NCI-H187 (cell line): ENCODE measurements at places on chromosomes 4 and X.

- DNase-seq, result no peak
Measured at GRCh38 chr4:3376266-3376665, 65.5 kb upstream of the HGFAC start.

GRCh38 chrX:151359931-151360871 is 36.8 kb upstream of the VMA21 start:
- DNase-seq, result no peak

GRCh38 chrX:41105005-41105404 is 19.8 kb downstream of the USP9X start:
- no peak for DNase-seq

DNA sequence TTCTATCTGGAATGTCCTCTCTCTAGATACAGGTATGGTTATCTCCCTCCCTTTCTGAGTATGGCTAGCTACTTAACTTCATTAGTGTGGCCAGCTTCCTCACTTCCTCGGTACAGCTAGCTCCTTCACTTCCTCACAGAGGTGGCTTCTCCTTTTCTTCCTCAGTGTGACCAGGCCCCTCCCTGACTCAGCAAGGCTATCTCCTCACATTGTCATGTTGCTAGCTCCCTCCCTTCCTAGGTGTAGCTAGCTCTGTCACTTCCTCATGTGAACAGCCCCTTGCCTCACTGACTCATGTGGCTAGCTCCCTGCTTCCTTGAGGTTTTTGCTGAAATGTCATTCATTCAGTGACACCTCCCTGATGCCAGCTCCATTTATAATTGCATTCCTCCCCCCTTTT is 67.3 kb upstream of the DDIT4L start:
- DNase-seq, result no peak

DNA sequence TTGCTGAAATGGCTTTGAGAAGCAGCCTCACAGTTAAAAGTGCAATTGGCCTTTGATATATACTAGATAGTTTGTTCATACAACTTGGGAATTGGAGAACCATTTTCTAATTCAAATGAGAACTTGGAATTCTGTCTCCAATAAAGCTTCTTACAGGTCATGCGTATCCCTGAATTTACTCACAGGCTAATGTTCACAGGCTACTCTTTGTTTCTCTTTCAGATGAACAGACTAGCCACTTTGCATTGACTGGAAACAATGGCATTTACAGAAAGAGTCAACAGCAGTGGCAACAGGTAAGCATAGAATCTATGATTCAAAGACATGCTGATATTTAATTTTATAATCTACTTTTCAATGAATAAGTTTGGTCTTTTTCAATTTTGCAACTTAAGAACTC is 13.5 kb downstream of the AFF1 start:
- DNase-seq, result peak; percentile 41

- no peak for DNase-seq
Measured at GRCh38 chrX:41009850-41010846, 75.1 kb upstream of the USP9X start.

GRCh38 chr4:23463071-23463470 is 426.8 kb downstream of the PPARGC1A start:
- no peak for DNase-seq

DNA sequence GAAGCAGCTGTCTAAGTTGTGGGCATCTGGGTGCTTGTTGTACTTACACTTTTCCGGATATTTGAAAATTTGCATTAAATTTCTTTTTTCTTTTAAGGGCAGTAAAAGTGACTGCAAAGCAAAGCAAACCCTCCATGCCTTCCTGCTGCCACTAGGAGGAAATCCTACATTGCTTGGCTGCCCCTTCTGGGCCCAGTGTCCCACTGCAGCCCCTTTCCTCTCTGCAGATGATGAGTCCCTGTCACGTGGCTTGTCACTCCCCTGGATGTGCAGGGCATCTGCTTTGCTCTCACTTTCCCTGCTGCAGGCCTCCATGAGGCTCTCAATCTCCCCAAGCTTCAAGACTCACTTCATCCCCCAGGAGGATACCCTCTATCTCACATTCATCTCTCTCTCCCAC is 12.7 kb downstream of the TSR2 start:
- DNase-seq, result no peak

- DNase-seq, result no peak
Measured at GRCh38 chr4:30456716-30457115, 263.5 kb upstream of the PCDH7 start.

GRCh38 chr4:57091657-57092162 is 18.5 kb downstream of the IGFBP7 start:
- no peak for DNase-seq

- DNase-seq, result no peak
Measured at GRCh38 chr4:70110917-70111316, 43.1 kb upstream of the PRR27 start.

DNA sequence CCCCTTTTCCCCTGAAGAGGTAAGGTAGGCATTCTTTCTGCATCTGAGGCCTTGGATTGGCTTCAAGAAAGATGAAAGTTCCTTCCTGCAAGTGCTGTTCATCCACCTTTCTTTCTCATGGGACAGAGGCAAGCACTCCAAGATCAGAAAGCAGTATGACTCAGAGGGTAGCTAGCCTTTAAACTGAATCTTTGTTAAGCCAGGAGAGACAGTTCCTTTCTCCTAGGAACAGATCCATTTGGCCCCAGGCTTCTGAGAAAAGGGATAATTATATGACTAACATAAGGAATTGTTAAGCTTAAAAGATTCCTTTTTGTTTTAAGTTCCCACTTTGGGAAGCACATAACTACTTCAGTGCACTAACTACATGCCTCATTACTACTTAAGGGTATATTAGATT is 192.0 kb downstream of the PPP3CA start:
- no peak for DNase-seq

DNA sequence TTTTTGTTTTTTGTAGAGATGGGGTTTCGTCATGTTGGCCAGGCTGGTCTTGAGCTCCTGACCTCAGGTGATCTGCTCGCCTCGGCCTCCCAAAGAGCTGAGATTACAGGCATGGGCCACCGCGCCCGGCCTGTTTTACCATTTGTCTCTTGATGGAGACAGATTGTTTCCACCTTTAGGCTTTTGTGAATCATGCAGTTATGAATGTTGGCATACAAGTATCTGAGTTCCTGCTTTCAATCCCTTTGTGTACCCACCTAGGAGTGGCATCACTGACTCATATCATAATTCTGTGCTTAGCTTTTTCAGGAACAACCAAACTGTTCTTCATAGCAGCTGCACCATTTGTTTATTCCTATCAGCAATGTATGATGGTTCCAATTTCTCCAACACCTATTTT is 20.2 kb upstream of the MGST2 start:
- DNase-seq, result no peak

- DNase-seq, result no peak
Measured at GRCh38 chr4:1509366-1509765, 103.1 kb upstream of the NKX1-1 start.

DNA sequence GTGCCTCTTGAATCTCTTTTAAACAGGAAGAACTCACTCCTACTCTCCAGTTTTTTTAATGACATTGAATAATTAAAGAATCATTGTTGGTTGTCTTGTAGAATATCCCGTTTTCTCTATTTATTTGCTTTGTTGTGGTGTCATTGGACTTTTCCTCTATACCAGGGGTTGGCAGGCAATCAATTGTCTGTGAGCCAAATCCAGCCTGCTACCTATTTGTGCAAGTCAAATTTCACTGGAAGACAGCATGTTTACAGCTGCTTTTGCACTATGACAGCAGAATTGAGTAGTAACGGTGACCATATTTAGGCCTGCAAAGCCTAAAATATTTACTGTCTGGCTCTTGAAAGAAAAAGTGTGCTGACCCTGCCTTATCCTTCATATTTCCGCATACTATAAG is 34.8 kb downstream of the POLA1 start:
- no peak for DNase-seq

GRCh38 chrX:38279188-38279587 is 48.1 kb downstream of the RPGR start:
- no peak for DNase-seq

GRCh38 chrX:143945171-143945570 is 61.3 kb downstream of the UBE2NL start:
- DNase-seq, result no peak

DNA sequence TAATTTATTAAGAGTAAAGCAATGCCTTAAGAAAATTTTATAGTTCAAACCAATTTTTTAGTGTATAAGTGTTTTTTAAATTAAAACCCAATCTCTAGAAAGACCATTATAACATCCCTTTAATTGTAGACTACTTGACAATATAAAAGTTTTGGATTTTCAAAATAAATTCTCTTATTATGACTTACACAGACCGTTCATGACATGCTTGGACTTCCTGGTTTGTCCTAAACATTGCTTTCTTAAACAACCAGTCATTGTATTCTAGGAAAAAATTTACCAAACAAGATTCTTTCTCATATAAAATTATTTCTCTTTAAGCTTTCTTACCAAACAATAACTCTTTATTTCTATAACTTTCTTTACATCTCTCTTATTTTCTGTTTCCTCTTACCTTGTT is 49.0 kb upstream of the CXorf51A start:
- no peak for DNase-seq

- DNase-seq, result no peak
Measured at GRCh38 chr4:6939761-6940743, 30.4 kb downstream of the TBC1D14 start.

DNA sequence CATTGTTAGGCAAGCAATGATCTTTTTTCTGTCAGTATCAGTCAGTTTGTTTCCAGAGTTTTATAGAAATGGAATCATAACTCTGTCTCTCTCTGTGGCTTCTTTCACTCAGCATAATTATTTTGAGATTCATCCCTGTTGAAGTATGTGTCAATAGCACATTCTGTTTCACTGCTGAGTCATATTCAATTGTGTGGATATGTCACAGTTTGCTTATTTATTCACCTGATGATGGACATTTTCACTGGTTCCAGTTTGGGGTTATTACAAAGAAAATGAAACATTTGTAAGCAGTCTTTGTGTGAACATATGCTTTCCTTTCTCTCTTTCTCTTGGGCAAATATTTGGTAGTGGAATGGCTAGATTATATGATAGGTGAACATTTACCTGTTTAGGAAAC is 10.2 kb upstream of the ZNF718 start:
- no peak for DNase-seq

GRCh38 chr4:184649026-184649970 is at the start of the genes CASP3 and PRIMPOL:
TSS of gene CASP3 (minus strand) at chr4:184649447. CDS start at chr4:184638453, 10,994 bp downstream.
TSS of gene PRIMPOL (plus strand) at chr4:184649738. CDS start at chr4:184657141, 7,403 bp downstream.
- DNase-seq, result peak; percentile 82

- no peak for DNase-seq
Measured at GRCh38 chr4:74473155-74473811, 28.3 kb downstream of the AREG start.

DNA sequence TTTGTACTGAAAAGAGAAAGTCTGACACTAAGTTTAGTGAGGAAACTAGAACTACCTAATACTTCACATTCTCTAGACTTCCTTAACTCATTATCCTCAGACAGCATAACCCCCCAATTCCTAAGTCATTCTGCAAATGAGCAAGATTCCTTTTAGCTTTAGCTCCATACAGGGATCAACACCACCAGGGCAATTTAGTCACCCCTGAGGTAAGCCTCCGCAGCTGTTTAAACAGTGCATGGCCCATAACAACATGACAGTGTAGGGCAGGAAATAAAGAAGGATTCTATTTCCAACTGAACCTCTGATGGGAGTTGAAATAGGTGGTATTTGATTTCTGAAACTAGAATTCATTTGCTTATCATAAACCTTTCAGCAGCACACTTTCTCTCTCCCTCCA is 112.8 kb upstream of the DKK2 start:
- DNase-seq, result no peak

- DNase-seq, result no peak
Measured at GRCh38 chrX:110222497-110223257, 95.2 kb downstream of the AMMECR1 start.

- no peak for DNase-seq
Measured at GRCh38 chrX:66163849-66164411, at the start of gene HEPH. TSS of gene HEPH (plus strand) at chrX:66164247. CDS start at chrX:66170571, 6,324 bp downstream.

DNA sequence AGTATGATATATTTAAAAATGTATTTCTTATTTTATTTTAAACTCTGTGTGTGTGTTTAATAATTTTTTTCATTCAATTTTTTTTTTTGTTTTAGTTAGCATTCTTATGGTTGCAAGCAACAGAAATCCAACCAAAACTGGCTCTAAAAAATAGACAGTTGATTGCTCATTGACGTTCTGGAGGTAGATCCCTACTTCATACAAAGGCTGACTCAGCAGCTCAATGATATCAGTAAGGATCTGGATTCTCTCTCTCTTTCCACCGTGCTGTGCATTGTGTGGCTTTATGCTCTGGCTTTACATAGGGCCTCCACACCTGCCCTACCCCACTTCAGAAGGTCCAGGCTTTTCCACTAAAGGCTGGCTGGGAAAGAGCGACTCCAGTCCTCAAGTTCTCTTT is 117.8 kb downstream of the UCHL1 start:
- no peak for DNase-seq

- DNase-seq, result no peak
Measured at GRCh38 chrX:108167211-108167872, 75.8 kb downstream of the ATG4A start.

DNA sequence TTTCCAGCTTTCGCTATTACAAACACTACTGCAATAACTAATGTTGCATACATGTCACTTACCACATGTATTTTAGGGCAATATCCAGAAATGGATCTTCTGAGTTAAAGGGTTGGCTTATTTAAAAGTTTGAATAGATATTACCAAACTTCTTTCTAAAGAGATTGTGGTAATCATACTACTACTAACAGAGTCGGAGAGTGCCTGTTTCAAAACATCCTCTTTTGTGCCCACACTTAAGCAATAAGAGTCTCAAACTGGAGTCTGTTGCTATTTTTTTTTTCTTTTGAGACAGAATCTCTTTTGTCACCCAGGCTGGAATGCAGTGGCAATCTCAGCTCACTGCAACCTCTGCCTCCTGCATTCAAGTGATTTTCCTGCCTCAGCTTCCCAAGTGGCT is 35.8 kb downstream of the FGFBP1 start:
- no peak for DNase-seq

DNA sequence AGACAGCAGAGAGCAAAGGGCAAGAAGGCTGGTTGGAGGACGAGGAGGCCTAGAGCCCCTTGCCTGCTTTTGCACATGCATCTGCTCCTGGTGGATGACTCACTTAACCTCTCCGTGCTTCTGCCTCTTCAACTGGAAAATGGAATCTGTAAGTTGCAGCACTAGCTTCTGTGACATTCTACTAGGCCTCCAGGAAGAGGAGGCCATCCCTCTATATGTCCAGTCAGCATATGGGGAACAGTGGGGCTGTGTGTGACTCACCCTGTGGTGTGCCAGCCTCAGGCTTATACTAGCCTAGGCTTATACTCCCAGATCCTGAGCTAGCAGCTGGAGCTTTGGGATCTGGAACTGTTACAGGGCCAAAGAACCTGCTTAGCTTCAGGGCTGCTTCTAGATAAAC is 36.0 kb downstream of the RTL9 start:
- DNase-seq, result no peak

- DNase-seq, result no peak
Measured at GRCh38 chr4:183424109-183424744, 20.2 kb upstream of the CDKN2AIP start.

GRCh38 chrX:70694339-70695122 is 214.0 kb downstream of the TEX11 start:
- DNase-seq, result no peak

DNA sequence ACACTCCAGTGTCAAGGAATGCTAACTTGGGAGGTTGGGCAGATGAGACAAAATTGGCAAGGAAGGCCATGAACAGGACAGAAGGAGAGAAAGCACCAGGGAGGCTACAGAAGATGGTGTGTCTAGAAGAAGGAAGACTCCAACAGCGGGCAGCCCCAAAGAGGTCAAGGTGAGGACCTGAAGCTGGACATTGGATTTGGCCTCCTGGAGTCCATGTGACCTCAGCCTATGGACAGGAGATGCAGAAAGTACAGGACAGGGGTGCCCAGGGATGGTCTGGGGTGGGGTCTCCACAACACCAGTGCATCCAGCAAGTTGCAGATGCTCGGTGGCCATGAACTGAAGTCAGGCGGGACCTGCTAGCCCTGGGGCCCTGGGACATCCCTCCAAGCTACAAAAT is 86.2 kb downstream of the JAKMIP1 start:
- no peak for DNase-seq

GRCh38 chr4:10075158-10075863 is 41.3 kb downstream of the WDR1 start:
- DNase-seq, result no peak
